Tracheal epithelial cell (primary cell): ENCODE measurements at places on chromosomes 1 and 21. TPM values are rescaled to one million over a fixed set of nuclear protein-coding genes. Genes with fewer than 3 reads are reported as not detected.

Gene S100A7A
- total RNA-seq = under 0.01 TPM in 1 of 2 replicates, not detected in the other

Gene CFHR2
- not detected in 2 replicates for total RNA-seq

Gene MT1HL1
- not detected in 2 replicates for total RNA-seq

Gene SH2D5
- 31.5 and 64.6 TPM in 2 replicates for total RNA-seq

Gene OR2AK2
- not detected in 2 replicates for total RNA-seq

Gene KCNH1
- 0.85 and 1.7 TPM in 2 replicates for total RNA-seq

Gene ZNF648
- under 0.01 TPM in 1 of 2 replicates, not detected in the other for total RNA-seq

Gene CHD5
- total RNA-seq = 0.24 TPM in 1 of 2 replicates, not detected in the other

Gene BCL2L15
- total RNA-seq = 1.2 TPM in 1 of 2 replicates, not detected in the other

Gene RCSD1
- total RNA-seq = under 0.01 and 0.21 TPM in 2 replicates

Gene CRP
- not detected in 2 replicates for total RNA-seq

Gene CYP4Z1
- not detected in 2 replicates for total RNA-seq
